ENCODE measurements at places on chromosomes 12 and 14.

- DNase-seq, result no peak
Observed at GRCh38 chr12:13044906-13045299, 722 bp downstream of the FAM234B start.

GRCh38 chr14:86912709-86913108 lies 1080.3 kb downstream of the GALC start:
- DNase-seq, result no peak

DNA sequence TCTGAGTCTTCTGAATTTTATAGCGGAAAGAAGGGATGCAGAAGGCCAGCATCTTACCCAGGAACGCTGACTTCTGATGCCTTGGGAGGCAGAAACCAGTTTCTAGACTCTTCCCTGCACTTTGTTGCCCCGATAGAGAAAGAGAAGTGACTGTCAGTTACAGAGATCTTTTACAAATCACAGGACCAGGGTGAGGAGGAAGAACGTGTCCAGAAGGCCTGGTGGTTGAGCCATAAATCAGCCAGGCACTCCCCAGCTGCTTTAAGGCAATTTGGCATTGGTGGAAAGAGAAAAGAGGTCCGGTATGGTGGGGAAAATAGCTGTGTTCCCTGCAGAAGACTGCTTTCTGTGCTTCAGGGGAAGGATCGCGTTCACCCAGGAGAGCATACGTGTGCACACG lies 88.7 kb upstream of the KCNA1 start:
- no peak for DNase-seq

- DNase-seq, result no peak
Observed at GRCh38 chr14:41568979-41569378, 37.7 kb upstream of the LRFN5 start.

DNA sequence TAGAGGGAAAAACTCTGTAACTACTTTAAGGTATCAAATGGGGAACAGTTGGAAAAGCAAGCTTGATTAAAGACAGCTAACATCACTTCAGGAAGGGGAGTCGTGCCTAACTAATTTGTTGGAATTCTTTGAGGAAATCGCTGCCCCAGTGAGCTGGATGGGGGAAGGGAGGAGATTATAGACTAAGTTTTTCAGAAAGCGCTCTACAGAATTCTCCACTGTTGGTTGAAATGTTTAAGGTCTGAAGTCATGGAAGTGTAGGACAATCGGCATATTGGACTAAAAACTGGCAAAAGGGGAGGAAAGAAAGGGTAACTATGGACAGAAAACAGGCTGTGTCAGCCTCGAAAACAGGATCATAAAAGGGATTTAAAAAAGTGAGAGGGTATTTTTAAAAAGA lies 229.9 kb upstream of the HMGA2 start:
- DNase-seq, result no peak

- no peak for DNase-seq
Observed at GRCh38 chr12:58306266-58307000, 365.1 kb downstream of the ATP23 start.

GRCh38 chr12:102551186-102551585 lies 70.8 kb upstream of the IGF1 start:
- DNase-seq, result no peak

- no peak for DNase-seq
Observed at GRCh38 chr14:96351986-96352385, 11.2 kb downstream of the ATG2B start.

DNA sequence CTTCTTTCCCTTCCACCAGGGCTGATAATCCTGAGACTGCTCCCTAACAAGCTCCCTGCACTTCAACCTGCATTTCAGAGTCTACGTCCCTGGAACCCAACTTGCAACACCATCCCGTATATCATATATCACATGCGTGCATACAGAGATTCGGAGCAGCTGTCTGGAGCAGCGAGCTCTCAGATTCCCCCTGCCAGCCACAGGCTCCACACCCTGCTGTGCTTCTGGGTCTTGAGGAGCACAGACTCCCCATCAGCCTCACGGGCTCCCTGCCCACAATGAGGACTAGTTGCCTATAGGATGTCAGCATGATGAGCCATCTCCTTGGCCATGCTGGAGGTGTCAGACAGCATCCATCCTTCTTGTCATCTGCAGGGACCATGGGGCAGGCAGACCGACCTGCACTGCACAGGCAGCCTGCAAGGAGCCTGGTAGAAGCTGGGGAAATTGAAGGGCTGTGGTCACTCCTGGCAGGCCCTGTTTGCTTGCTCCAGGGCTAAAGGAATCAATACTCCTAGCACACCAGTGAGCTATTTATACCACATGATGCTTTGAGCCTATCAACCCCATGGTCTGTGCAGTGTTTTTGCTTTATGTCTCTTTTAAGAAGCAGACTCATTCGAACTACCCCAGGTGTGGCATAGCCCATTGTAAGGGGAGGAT lies 19.6 kb upstream of the HDAC7 start:
- DNase-seq, result no peak

DNA sequence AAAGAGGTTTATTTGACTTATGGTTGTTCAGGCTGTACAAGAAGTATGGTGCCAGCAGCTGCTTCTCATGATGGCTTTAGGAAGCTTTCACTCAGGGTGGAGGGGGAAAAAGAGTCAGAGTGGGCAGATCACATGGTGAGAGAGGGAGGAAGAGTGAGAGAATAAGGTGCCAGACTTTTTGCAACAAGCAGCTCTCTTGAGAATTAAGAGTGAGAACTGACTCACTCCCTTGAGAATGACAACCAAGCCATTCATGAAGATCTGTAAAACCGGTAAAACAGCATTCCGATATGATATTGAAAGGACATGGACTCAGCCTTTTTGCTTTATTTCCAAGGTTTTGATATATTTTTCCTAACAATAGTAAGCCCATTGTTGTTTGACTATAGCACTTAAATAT lies 501.2 kb downstream of the GALC start:
- no peak for DNase-seq

- DNase-seq, result peak; percentile 86
Observed at GRCh38 chr14:105474483-105475268, at the start of gene CRIP2. TSS of gene CRIP2 (plus strand) at chr14:105474821. CDS start at chr14:105474863, 42 bp downstream.

DNA sequence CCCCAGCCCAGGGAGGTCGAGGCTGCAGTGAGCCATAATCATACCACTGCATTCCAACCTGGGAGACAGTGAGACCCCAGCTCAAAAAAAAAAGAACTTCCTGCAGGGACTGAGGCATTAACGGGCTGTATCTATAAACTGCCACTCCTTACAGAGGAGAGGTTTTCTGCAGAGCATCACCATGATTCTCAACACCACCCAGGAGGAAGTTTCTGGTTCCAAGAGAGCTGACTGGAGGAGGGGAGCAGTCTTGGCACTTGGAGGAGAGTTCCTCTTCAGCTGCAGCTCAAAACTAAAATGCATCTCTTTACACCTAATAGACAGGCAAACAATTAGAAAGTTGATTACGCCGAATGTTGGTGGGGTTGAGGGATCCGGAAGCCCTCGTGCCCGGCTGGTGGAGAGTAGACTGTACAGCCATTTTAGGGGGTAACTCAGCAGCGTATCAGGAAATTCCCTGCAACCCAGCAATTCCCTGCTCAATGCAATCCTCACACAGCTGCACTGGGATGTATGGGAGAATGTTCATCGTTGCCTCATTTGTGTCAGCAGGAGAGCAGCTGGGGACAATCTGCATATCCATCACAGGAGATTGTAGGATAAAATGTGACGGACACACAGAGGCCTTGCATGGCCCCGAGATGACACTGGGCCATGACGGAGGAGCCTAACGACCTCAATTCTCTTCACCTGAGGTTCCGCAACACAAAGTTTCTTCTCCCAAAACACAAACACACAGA lies 36.6 kb downstream of the ACTN1 start:
- no peak for DNase-seq

DNA sequence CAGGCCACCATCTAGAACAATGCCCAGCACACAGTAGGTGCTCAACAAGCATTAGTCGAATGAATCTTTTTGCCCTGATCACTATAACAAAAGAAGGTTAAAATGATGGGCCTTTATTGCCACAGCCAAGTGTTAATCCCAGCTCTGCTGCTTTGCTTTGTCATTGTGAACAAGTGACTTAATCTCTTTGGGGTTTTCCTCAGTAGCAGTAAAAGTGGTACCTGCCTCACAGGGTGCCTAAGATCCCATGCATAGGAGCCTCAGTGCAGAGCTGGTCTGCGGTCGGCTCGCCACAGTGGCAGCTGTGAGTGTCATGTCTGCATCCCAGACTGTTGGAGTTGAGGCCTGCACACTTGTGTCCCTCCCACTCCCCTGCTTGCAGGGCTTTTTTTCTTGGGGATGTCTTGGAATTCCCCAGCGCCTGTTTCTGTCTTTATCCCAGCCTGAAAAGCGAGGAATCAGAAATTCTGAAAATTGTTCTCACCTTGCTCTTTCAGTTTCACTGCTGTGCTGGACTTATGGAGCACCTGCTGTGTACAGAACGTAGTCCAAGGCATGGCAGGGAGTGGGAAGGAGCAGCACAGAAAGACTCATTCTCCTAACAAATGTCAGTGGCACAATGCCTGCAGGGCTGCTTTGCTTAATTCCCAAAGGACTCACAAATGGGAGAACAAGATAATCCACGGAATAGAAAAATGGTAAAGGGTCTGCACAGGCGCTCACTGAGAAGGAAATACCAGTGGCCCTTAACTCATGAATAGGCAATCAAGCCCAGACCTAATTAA lies 90.8 kb downstream of the EML1 start:
- DNase-seq, result no peak

DNA sequence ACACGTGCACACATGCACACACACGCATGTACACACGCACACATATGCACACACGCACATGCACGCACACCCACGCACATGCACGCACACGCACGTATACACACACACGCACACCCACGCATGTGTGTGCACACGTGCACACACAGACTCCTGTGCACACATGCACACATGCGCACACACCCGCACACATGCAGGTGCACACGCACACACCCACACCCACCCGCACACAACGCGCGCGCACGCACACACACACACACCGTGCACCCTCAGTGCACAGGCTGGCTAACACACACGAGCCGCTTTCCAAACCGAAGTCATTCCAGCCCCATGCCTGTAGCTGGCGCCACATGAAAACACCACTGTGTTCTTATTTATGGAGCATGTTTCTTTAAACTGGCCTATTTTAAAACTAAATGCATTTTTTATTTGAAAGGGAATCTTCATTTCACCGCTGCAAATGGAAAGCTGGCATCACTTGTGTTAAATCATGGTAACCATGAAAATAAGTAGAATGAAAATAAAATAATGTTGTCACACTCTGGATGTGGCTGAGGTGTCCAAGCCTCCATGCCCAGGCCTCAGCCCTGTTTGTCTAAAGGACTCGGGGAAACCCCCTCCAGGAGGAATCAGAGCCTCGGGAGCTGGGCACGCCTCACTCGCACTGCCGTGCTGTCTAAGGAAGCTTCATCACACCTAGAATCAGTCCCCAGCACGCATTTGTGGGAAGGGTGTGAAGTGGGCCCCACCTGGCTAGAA lies 45.1 kb downstream of the GALNT9 start:
- no peak for DNase-seq

DNA sequence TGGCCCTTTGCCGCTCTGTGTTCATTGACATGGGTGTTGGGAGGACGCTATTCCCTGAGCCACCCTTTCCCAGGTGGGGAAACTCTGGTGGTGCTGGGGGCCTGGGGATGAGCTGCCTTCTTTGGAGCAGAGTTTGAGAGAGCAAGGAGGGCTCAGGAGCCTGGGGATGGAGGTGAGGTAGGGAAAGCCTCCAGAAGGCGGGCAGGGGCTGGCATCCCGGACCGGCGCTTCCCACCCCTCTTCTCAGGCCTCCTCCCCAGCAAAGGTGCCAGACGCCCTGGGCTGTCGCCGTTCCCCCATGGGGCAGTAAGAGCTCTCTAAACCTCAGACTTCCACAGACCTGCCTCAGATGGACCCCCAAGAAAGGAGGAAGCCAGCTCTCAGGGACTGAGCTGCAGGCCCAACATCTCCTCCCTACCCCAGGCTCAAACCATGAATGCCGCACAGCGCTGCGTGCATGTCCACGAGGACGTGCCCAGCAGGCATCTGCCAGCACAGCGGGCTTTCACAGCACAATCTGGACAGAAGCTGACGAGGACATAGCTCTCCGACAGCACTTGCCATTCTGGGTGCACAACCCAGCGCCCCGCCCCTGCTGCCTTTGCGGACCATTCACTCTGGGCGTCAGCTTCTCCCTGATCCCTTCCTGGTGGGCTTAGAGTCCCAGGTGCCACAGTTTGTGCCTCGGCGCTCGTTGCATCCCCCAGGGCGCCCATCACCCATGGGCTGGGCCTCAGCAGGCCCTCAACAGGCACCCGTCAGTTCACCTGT lies 14.9 kb upstream of the TTC7B start:
- no peak for DNase-seq

DNA sequence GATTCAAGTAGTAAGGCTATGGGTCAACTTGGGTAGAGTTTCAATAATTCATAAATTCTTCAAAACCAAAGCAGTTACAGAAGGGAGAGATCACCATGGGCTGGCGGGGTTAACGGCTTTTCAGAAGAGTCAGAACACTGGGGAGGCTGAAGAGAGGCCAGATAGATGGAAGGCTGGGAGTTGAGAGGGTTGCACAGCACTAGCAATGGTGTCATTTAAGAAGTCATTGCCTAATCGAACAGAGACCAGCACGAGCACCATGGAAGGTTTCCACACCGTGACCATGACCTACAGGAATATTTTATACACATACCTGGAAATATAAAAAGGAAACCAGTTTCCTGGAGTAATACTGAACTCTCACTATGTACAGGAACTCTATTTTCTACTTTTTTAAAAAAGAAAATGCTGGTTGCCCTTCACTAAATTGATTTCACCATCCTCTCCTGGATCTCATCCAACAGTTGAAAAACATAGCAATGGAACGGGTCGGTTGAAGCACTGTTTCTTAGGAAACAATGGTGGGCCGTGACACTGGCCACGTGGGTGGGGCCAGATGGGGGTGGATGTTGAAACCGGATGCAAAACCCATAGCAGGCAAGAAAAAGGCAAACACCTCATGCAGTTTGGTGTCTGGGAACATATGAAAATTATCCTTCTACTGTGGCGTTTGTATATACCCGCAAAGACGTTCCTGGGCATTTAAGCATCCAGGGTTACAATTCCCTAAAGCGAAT lies 38.0 kb upstream of the RIN3 start:
- no peak for DNase-seq

GRCh38 chr12:132537836-132538662 lies 48.1 kb downstream of the FBRSL1 start:
- no peak for DNase-seq

DNA sequence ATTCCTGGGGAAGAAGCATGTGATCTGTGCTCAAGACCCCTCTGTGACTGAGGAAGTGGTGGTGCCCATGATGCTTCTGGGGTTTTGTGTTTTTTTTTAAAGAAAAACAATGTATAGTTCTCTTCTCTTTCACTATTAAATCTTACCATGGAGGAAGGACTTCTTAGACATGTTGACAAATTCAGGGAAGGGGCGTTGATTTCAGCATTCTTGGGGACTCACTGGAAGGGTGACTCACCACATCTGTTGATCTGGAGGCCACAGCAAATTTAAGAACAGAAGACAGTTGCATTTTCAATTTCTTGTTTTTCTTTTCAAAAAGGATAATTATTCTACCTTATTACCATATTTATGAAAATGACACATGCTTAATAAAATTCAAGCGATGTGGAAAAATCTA lies 152.9 kb upstream of the RTL1 start:
- DNase-seq, result no peak

- no peak for DNase-seq
Observed at GRCh38 chr14:49160983-49161382, 425.2 kb downstream of the RPS29 start.

GRCh38 chr14:35395283-35395682 lies 9.3 kb downstream of the NFKBIA start:
- no peak for DNase-seq

Measured in COR-L47 (cell line).